NCI-H748 treated with DMSO at 0.1 percent for 48 hours (cell line): ENCODE measurements at places on chromosomes 12 and 14.
A peak's percentile ranks its signal among the peaks of the same experiment; 100 is the strongest.

- no peak for DNase-seq
Measured at GRCh38 chr14:31942166-31942841, 134.8 kb upstream of the ARHGAP5 start.

DNA sequence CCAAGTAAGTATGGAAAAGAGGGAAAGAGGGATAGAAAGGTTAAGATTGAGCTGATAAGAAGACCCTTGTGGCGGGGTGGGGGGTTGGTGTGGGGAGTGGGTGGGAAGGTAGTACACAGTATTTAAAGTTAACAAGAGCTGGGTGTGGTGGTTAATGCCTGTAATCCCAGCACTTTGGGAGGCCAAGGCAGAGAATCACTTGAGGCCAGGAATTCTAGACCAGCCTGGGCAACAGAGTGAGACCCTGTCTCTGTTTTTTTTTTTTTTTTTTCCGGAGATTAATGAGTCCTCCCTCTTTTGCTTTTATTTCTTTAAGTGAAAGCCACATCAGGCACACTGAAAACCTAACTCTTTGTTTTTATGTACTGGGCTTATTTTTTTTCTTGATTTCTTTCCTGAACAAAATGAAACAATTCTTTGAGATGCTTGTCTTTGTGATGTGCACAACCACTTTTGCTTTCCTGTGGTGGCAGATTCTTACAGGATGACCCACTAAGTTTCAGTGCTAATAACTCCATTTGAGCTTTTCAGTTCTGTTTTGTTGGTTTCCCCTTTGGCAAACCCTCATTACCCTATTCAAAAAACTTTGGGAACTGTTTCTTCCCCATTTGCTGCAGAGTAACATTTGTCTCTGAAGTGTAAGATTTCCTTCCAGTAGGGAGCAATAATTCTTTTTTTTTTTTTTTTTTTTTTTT lies 54.8 kb downstream of the WNK1 start:
- no peak for DNase-seq

- DNase-seq: no peak
Measured at GRCh38 chr12:75955251-75955650, 76.3 kb downstream of the PHLDA1 start.

DNA sequence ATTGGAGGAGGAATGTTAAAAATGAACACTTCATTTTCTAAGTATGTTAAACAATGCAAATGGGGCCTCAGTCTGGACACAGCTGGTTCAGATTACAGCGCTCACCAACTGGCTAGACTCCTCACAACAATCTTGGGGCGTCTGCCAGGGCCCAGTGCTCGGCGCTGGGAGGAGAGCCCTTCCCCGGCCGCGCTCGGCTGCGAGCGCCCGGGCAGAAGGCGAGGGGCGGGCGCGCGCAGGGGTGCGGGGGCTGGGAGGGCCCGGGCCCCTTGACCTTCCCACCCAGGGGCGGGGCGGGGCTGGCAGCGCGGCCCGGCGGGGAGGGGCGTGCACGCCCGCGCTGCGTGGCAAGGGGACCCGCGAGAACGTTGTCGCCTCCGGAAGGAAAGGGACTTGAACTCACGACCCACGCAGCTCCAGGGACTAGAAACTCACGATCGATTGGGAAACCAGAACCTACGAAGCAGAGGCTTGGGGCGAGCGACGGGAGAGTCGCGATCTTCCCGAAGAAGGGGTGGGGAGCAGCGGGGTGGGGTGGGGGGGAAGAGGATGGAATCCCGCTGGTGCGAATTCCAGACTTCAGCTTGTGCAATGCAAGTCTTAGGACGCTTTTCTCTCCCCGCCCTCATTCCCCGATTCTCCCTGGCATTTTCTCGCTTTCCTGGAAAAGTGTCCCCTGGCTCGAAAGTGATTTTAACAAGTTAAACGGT lies at the start of gene FBLN5:
Gene FBLN5 (minus strand): TSS at position 220 of the 710 bp plus-strand sequence. CDS start 465 bp downstream, outside the sequence.
- no peak for DNase-seq

GRCh38 chr14:90381999-90382451 lies 14.8 kb upstream of the CALM1 start:
- peak; percentile 95 for DNase-seq

- DNase-seq: no peak
Measured at GRCh38 chr14:53167602-53168328, 14.6 kb upstream of the DDHD1 start.

GRCh38 chr12:124480469-124481256 lies 86.7 kb downstream of the NCOR2 start:
- no peak for DNase-seq

- DNase-seq: no peak
Measured at GRCh38 chr12:56220611-56221231, 1.0 kb downstream of the RNF41 start.

GRCh38 chr12:60230056-60230455 lies 634.2 kb downstream of the SLC16A7 start:
- no peak for DNase-seq

DNA sequence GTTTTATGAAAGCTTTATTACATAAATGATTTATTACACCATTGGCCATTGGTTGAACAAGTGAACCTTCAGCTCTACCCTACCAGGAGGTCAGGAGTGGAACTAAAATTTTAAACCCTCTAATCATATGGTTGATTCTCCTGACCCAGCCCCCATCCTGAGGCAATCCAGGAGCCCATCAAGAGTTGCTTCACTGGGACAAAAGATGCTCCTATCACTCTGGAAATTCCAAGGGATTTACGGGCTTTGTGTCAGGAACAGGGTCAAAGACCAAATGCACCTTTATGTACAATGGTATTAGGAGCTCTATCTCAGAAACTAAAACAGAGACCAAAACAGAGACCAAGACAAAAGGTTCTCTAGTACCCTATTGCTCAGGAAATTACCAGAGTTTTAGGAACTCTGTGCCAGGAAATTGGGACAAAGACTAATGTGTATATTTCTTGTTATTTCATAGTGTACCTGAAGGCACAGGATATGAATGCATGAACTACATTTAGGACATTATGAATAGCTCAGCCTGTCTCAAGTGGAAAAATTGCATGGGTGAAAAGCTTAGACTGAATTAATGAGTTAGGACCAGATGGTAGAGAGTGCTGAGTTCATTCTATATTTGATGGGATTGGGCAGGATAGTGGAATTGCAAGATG lies 171.7 kb upstream of the FLRT2 start:
- no peak for DNase-seq

GRCh38 chr12:119249383-119250155 lies 70.8 kb downstream of the HSPB8 start:
- peak; percentile 51 for DNase-seq

- DNase-seq: peak; percentile 54
Measured at GRCh38 chr12:6827437-6827911, 733 bp upstream of the P3H3 start.

- DNase-seq: no peak
Measured at GRCh38 chr14:104446611-104447010, 133.0 kb upstream of the C14orf180 start.

GRCh38 chr12:116426391-116427136 lies 132.6 kb upstream of the MAP1LC3B2 start:
- DNase-seq: no peak

- DNase-seq: no peak
Measured at GRCh38 chr14:99413911-99414310, 66.7 kb downstream of the SETD3 start.

GRCh38 chr12:62400135-62400534 lies 66.5 kb upstream of the MON2 start:
- no peak for DNase-seq

- DNase-seq: no peak
Measured at GRCh38 chr14:105148604-105149145, 19.9 kb downstream of the JAG2 start.

- DNase-seq: no peak
Measured at GRCh38 chr14:52824462-52824861, 33.1 kb upstream of the GNPNAT1 start.

GRCh38 chr12:25271486-25272098 lies 20.9 kb upstream of the KRAS start:
- DNase-seq: no peak

DNA sequence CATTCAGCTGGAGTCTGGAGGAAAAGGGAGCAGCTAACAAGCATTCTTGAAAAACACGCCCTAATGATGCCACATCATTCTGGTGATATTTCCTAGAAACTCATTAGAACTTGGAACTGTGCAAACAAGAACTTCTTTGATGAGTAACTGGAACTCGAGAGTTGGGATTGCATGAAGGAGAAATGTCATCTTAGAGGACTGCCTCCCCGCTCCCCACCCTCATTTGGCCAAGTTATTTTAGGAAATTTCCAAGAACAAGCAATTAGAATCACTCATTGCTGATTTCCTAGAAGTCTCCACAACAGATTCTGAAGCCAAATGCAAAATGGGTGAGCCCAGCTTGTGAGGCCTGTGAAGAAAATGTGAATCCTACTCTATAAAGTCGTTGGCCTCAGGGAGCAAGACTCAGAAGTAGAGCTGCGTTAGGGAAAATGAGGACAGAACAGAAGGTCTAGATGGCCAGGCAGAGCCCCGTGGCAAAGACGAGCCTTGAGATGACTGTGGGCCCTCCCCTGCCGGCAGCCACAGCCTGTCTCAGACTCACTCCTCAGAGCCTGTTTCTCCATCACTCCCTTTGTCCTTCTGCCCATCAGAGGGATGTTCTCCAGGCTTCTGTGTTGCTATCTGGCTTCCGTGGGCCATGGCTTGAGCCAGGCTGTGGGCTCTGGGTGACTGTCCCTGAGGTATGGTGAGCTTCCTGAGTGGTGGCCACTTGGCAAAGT lies 38.4 kb downstream of the RTL1 start:
- DNase-seq: no peak

- peak; percentile 4 for DNase-seq
Measured at GRCh38 chr14:70907996-70908934, 1.0 kb downstream of the PCNX1 start.

DNA sequence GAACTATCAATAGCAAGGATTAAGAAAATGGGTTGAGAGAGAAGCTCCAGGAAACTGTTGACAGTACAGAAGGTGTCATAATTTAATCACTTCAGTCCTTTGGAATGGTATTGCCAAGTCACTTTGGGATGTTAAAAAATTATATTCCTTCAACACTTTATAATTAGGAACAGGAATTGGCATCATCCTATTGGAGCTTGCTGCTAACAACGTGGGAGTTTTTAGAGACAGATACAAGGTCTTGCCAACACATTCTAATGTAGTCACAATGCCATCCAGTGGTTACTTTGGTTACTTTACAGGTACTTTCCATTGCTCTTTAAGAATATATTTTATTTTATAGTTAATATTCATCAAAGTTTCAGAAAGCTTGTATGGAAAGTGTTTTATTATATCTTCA lies 310.1 kb downstream of the SYT1 start:
- DNase-seq: peak; percentile 15

DNA sequence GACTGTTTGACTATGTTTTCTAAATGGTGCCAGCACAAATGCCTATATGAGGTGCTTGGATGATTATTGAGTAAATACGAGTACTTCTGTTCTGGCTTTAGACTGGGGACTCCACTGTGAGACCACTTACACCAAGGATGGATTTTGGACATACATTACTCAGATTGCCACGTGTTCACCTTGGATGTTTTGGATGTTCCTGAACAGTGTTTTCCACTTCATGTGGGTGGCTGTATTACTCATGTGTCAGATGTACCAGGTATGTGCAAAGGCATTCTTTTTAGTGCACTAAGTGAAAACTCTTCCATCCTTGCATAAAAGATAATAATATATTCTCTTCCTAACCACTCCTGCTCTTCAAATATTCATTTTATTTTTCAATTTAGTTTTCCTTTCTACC lies 30.7 kb downstream of the CSRP2 start:
- DNase-seq: no peak

DNA sequence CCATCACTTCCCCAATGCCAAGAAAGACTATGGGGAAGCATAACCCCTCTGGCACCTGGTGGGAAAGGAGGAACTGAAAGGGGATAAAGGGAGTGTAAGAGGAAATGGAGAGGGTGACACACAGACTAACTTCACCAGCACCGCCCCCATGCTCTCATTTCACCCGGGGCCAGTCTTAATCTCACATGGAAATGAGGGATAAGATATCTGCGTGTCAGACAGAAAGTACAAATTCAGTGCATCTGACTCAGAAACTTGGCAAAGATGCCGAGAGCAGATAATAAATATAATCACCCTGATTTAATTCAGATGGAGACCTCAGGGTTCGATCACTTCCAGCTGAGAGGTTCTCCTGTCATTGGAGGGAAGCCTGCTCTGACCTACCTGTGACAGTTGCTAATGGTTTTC lies 191.6 kb downstream of the DUSP6 start:
- no peak for DNase-seq

- no peak for DNase-seq
Measured at GRCh38 chr12:91628656-91629055, 446.0 kb upstream of the DCN start.

- no peak for DNase-seq
Measured at GRCh38 chr14:21455592-21455911, 371 bp downstream of the CHD8 start.

- DNase-seq: no peak
Measured at GRCh38 chr14:106109337-106109736, 583.0 kb downstream of the TMEM121 start.

DNA sequence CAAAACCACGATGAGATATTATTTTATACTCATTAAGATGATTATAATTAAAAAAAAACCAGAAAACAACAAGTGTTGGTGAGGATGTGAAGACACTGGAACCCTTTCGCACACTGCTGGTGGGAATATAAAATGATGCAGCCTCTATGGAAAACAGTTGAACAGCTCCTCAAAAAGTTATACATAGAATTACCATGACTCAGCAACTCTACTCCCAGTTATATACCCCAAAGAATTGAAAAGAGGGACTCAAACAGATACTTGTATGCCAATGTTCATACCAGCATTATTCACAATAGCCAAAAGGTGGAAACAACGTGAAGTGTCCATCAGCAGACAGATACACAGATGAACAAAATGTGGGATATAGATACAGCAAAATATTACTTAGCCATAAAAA lies 53.1 kb downstream of the TAOK3 start:
- DNase-seq: no peak

GRCh38 chr12:76024942-76025600 lies 6.5 kb downstream of the PHLDA1 start:
- DNase-seq: no peak

- no peak for DNase-seq
Measured at GRCh38 chr12:52119398-52120254, 40.1 kb downstream of the SMIM41 start.

DNA sequence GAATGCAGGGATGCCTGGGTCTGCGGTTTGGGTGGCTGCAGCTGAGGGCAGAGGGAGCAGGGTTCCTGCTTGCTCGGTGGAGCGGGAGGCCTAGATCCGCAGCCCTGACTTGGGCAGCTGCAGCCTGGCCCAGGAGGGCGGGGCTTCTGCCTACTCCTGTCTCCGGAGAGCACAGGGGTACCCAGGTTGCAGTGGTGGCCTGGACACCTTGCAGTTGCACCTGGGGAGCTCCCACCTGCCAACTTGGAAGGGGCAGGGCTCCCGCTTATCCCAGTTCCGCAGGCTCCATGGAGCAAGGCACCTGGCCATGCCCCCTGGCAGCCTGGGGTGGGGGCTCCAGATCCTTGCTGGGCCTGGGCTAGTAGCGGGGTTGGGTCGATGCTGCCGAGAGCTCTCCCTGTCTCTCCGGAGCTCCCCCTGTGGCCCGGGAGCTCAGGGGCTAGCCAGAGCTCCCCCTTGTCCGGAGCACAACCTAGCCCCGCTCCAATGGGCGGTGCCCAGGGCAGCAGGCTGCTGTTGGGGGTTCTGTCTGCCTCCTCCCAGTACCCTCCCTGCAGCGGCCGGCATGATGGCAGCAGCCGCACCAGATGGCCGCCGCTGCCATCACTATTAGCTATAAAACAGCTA lies 136.4 kb downstream of the PTPRR start:
- no peak for DNase-seq
